NCI-H1048 (cell line): ENCODE measurements at places on chromosomes 6 and 20.

DNA sequence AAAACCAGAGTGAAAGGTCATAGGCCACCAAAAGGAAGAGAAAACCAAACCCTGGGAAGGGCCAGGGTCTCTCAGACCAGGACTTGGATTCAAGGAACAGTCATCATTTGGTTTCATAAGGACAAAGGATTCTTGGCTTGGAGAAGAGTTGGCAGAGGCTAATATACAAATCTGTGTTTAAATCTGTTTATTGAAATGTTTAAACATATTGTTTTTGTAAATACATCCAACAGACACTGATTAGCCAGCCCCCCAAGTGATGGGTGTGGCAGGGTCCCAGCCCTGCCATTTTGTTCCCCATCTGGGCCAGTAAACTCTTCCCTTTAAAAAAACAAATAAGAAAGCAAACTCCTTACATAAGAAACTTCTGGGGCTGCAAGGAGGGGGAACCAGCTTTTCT is 6.1 kb upstream of the ZNF831 start:
- no peak for DNase-seq

- no peak for DNase-seq
Observed at GRCh38 chr6:7106752-7107577, 796 bp upstream of the RREB1 start.

- DNase-seq: no peak
Observed at GRCh38 chr6:12882761-12883290, 166.3 kb downstream of the PHACTR1 start.

DNA sequence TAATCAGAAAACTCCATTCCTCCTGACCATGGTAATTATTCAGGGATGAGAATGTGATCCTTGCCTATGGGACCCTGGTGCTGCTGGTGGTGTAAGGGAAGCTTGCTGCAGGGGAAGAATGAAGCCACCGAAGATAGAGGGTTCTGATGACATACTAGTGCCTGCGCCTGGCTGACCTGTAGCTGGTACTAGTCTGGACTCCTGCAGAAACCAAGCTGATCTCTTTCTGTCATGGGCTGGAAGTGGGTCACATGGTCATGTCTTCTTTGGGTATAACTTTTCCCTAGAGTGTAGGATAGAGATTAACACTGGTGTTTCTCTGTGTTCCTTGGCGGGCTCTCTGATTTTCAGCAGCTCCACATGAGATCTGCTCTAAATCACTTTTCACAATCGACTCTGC is 8.6 kb upstream of the SLC4A11 start:
- no peak for DNase-seq

- DNase-seq: no peak
Observed at GRCh38 chr20:38293491-38294065, 10.4 kb upstream of the BPI start.

- DNase-seq: no peak
Observed at GRCh38 chr20:4830696-4831095, 109.0 kb downstream of the PRND start.

DNA sequence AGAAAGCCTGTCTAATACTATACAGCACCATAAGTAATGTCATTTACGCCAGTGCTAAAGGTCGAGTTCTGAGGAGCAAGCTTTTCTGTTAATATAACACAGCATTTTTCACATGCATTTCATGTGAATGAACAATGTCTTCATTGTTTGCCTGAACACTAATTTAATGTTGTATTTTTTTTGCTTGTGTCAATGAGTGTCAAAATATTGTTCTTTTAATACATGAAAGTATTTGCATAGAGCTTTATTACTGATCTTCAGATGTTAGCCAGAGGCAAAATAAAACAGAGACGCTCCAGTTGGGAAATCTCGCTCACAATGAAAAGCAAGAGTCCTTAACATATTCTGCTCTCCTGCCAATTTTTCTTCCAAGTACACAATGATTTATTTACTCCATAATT is 151.8 kb downstream of the FOXC1 start:
- peak; percentile 88 for DNase-seq

- DNase-seq: no peak
Observed at GRCh38 chr20:22554391-22554790, 30.0 kb downstream of the FOXA2 start.

DNA sequence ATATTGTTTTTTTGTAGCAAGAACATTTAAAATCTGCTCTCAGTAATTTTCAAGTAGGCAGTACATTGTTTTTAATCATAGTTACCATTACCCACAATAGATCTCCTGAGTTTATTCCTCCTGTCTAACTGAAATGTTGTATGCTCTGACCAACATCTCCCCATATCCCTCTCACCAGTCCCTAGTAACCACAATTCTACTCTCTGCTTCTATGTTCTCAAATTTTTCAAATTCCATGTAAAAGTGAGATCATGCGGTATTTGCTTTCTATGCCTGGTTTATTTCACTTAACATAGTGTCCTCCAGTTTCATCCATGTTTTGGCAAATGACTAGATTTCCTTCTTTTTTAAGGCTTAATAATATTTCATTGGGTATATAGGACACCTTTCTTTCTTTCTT is 300.5 kb downstream of the KCNQ5 start:
- DNase-seq: no peak

DNA sequence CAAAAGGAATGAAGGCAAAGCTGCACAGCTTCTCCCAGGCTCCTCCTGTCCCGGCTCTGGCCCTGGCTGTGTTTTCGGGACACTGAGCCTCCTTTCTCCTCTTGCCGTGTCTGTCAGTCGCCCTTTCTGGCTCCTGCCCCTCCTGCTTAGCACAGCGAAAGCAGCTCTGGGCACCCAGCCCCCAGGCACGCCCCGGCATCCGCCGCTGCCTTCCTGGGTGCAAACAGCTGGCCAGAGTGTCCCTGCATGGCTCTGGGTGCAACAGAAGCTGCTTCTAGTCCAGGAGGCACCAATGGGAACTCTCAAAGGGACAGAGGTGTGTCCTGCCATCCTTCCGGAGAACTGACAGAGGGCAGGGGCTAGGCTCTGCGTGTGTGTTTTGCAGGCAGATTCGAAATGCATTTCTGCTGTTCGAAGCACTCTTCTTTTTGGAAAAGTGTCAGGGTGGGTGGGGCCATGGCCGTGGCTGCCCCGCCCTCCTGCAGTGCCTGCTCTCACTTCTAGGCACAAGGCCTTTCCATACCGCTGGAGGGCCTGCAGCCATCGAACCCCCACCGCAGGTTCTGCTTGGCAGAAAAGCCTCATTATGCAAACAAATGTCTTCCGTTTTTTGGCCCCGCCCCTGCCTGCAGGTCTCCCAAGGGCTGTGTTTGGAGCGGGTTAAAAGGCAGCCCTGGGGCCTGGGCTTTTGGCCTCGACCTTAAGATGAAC is 15.5 kb downstream of the COL9A3 start:
- no peak for DNase-seq

DNA sequence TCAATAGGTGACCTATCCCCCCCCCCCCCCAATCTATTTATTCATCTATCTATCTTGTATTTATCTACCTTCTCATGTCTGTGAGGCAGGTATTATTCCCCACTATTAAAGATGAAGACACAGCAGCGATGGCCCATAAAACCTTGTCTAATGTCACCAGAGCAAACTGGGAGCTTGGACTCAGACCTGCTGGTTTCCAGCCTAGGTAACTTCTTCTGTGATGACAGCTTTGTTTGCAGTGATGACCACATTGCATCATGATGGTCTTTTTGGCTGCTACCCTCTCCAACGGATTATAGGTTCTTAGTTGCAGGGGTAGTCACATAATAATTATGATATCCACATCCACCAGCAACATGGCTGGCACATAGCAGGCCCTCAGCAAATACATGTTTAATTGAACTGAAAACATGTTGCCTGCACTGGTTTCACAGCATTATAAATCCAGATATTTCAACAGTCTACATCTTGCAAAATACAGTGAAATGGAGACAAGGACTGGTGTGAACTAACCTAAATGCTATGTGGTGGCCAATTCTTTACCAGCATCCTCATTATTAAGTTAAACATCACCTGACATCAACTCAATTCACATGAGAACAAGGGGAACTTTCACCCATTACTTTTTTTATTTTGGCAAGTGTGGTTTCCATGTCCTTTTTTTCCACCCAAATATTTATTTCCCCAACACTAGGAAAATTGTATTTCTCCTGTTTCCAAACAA is 712.5 kb upstream of the NRSN1 start:
- no peak for DNase-seq

DNA sequence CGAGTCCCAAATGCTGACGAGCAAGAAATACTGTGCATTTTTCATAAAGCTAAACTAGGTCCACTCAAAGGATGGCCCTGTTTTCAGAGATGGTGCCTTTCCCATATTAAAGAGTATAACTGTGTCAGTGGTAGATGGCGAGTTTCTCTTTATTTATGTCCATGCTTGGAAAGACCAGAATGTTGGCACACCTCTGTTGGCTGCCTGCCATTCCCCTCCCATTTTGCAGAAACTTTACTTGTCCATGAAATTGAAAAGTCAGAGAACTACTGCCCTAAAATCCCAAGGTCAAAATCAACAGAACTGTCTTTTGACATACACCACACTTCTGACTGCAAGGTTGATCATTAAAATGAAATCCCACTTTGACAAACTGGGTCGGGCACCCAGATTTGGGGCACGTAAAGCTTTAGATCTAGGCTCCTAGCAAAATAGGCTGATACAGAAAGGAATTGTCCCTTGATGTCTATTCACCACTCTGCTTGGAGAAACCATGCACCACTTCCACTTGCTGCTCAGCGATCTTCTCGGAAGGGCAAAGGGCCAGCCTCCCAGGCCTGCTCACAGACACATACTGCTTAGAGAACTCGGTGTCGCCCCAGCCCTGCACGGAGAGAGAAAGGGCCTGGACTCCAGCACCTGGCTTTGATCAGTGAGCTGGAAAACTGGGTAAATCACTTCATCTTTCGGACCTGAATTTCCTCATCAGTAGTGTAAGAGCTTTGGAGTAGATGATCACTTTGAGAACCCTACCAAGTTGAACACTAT is 130.0 kb downstream of the AGPAT4 start:
- no peak for DNase-seq

DNA sequence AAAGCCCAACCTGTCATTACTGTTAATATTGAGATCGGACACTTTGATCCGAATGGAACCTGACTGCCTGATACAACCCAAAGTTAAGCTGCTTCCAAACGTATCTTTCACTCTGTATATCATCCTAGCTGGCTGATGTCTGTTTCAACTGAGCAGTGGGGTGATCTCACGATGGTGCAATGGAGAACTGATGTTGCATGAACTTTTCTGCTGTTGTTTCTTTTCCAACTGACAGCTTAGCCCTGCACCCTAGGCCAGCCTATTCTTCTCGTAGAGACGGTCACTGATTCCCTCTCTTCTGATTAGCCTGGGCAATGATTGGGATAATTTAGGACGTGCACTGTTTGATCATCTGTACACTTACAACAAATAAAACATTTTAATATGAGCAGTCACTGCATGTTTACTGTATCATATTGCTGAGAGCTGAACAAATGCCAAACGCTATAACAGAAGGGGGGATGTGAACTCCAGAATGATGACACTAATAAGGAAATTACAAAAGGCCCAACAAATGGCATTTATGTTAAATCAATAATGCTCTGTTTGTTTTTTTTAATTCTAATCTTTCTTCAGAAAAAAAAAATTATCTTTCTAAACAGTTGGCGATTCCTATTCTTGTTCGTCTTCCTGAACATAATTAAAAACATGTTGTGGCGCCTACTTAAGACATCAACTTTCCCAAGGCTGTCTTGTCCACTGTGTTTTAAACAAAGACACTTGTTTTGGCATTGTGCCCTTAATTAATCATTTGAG is 184.8 kb downstream of the ZNF217 start:
- DNase-seq: no peak

- DNase-seq: no peak
Observed at GRCh38 chr6:16371401-16371800, 133.0 kb downstream of the GMPR start.

DNA sequence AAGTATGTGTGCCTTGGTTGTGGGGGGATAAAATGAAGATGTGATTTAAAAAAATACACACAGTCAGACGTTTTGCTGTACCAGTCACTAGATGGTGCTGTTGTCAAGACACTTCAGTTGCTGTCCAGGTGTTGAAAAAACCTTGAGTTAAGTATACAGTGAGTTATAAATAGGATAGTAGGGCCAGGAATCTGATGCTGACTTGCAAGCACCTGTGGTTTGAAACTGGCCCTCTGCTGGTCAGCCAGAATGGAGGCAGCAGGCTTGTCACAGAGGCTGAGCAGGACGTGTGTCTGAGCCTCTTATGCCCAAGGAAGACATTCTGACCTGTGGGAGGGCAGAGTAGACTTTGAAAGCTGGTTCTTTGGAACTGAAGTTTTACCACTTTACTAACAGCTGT is 27.8 kb downstream of the RNF8 start:
- DNase-seq: no peak

GRCh38 chr20:50058662-50059402 is 54.1 kb downstream of the UBE2V1 start:
- DNase-seq: no peak

- no peak for DNase-seq
Observed at GRCh38 chr6:169999367-169999766, 247.9 kb downstream of the ERMARD start.

DNA sequence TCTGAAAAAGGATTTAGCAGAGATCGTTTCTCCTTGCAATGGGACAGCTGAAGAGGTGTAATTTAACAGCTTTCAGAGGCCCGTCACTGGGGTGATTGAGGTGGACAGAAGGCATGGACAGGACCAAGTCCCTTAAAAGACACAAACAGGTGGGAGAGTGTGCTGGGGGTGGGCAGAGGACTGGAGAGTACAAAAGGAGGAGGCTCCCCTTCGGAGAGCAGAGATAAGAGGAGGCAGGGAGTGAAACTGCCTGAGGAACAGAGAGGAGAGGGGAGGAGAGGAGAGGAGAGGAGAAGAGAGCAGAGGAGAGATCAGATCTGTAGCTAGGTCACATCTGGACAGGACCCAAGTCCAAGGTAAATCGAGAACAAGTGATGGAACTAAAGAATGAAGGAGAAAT is 48.6 kb upstream of the PKHD1 start:
- no peak for DNase-seq

DNA sequence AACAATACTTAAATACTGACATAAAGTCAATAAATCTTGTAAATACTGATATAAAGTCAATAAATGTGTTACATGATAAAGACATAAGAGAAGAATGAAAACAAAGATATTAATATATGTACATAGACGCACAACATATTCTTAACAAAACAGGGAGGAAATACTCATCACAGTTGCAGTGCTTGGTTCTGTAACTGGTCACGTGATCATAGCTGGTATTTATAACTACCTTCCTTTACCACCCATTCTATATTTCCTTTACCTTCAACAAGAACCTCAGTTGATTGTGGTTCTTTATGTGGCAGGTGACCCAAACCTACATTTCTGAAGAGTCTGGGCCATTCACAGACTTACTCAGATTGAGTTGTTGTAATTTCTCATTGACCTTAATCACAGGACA is 131.6 kb downstream of the SGK1 start:
- no peak for DNase-seq
